ENCODE measurements at places on chromosomes 7 and 10.

DNA sequence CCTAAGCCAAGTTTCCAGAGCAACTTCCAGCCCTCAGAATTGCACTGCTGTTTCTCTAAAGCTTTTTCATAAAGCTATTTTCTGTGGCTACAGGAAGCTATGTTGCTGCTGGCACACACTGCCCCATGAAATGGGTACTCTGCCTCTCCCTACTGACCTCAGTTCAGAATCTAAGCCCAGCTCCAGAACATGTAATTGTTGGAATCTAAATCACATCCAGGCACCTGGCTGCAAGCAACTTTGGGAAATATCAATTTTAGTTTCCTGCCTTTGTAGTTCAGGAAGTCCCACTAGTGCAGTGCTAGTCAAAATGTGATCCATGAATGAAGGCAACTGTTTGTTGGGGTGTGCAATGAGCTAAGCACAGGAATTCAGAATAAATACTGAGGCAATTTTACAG, 226.2 kb downstream of the THSD7A start:
- DNase-seq, result no peak

GRCh38 chr10:60753817-60754216, 24.5 kb upstream of the CDK1 start:
- no peak for DNase-seq

- no peak for DNase-seq
Observed at GRCh38 chr10:124619802-124620490, 124.2 kb downstream of the FAM53B start.

GRCh38 chr10:23493711-23494110, 54.8 kb downstream of the OTUD1 start:
- no peak for DNase-seq

DNA sequence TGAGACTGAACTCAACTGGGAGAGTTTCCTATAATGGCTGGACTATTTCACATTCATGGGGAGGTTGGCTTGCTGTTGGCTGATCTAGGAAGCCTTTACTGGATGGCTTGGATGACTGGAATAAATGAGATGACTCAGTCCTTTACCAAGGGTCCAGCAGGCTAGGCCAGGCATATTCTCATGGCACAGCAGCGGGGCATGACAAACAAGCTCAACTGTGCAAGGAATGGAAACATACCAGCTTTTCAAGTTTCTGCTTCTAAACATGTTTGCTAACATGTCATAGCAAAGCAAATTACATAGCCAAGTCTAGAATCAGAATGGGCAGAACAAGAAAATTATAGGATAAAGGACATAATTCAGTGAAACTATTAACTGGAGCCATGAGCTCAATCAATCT, 46.8 kb upstream of the CRTAC1 start:
- DNase-seq, result no peak

DNA sequence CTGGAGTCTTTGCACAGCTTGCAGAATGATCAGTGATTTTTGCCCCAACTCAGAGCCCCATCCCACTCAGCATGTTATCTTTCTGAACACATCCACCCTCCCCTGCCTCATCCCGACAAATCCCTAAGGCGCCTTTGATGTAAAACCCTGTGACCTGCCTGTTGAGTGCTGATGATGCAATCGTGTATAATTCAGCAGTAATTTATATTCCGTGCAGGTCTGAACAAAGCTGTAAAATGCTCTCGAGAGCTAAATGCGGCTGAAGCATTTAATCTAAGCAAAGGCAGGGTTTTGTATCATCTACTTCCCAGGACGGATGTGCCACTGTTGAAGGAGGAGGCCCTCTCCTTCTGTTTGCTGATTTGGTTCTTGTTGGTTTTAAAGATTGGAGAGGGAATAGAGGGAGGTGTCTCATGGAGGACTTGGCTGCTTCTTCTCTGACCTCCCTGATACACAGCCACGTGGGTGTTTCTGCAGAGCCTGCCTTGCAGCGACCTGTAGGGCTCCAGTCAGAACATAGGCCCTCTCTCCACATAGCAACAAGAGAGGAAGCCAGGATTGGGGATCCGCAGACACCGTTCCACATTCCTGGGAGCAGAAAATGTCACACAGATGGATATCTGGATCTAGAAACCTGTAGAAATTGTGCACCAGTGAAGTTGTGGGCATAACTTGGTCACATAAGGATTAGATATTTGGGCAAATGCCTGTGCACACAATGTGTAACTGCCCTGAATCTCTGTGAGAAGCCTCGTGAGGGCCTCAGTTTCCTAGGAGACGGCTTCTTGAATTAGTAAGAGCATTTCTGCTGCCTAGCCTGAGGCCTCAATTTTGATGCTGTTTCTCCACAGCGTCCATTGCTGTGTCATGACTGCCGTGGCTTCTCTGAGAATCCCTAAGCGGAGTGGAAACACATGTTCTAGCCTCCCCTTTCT, 90.2 kb upstream of the AGK start:
- DNase-seq, result no peak

- DNase-seq, result no peak
Observed at GRCh38 chr10:110067960-110068770, 60.4 kb downstream of the ADD3 start.

- no peak for DNase-seq
Observed at GRCh38 chr7:94149789-94150545, 145.8 kb upstream of the BET1 start.

- DNase-seq, result peak; percentile 64
Observed at GRCh38 chr10:90930070-90930837, 9.4 kb upstream of the ANKRD1 start.

- DNase-seq, result no peak
Observed at GRCh38 chr10:109957092-109957797, 33.9 kb upstream of the XPNPEP1 start.

DNA sequence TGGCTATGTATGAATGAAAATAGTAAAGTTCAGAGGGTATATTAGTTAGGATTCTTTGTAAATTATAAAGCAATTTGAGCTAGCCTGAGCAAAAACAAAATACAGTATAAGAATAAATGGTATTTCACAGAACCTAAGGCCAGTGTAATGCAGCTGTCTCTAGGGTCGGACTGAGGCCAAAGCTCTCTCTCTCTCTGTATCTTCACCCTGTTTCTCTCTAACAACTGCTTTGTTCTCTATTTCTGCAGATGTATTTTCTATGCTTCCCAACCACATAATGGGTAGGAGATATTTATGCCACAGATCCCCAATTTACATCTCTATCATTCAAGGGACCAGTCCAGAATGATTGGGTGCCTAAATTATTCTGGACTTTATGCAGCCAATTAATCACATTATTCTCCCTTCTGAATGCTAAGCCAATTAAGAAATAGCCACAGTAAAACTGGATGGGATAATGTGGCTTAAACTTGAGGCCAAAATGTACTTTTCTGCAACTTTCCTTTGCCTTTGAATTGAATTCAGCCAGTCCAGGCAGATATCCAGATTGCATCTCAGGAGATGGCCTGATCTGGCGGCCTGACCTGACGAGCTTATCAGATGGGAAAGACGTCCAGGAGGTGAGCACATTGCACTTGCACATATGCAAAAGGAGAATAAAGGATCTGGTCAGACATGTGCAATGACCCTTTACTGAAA, 24.6 kb upstream of the IMMP2L start:
- no peak for DNase-seq

GRCh38 chr7:82506702-82507101, 63.1 kb upstream of the CACNA2D1 start:
- DNase-seq, result no peak

DNA sequence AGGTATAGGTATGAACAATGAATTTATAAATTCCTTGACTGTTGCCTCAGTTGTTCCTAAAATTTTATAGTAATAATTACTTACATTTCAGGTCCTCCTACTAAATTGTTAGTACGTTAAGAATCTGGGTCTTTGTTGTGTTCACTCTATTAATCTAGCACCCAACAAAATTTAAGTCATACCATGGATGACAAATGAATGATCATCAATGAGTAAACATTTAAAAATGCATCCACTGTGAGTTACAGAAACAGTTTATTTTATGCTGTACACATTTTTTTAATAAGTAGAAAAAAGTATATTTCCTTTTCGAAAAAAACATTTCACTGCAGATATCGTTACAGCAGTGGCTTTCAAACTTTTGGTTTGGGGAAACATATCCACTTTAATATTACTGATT, 265.2 kb downstream of the PCLO start:
- DNase-seq, result no peak

DNA sequence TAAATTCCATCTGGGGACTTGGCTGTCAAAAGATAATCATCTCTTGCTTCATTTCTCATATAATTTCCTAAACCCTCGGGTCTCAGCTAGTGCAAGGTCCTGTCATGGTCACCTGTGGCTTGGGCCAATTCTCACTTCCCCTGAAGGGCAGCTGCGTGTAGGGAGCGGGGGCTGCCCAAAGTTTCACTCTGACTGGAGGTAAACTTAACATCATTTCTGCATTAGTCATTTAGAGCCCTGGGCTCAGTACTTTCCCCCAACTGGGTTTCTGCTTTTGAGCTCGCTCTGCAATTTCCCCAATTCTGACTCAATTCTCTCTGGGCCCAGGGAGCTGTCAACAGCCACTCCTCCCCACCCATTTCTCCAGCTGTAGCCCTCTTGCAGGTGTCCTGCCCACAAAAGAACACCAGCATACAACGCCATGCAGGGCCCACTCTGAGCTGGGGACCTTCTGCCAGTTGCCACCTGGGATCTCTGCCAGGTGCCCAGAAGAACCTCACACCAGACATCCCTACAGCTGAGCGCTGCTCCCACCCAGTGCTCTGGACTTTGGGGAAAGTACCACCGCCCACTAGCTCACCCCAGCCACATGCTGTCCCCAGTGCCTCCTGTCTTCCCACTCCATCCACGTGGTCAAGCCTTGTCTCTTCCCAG, 37.9 kb downstream of the VOPP1 start:
- peak; percentile 30 for DNase-seq

- DNase-seq, result no peak
Observed at GRCh38 chr10:109862041-109862440, 61.3 kb downstream of the XPNPEP1 start.

- no peak for DNase-seq
Observed at GRCh38 chr7:92988941-92989545, 128.7 kb downstream of the SAMD9 start.

GRCh38 chr7:104358446-104359132, 30.2 kb downstream of the LHFPL3 start:
- no peak for DNase-seq

DNA sequence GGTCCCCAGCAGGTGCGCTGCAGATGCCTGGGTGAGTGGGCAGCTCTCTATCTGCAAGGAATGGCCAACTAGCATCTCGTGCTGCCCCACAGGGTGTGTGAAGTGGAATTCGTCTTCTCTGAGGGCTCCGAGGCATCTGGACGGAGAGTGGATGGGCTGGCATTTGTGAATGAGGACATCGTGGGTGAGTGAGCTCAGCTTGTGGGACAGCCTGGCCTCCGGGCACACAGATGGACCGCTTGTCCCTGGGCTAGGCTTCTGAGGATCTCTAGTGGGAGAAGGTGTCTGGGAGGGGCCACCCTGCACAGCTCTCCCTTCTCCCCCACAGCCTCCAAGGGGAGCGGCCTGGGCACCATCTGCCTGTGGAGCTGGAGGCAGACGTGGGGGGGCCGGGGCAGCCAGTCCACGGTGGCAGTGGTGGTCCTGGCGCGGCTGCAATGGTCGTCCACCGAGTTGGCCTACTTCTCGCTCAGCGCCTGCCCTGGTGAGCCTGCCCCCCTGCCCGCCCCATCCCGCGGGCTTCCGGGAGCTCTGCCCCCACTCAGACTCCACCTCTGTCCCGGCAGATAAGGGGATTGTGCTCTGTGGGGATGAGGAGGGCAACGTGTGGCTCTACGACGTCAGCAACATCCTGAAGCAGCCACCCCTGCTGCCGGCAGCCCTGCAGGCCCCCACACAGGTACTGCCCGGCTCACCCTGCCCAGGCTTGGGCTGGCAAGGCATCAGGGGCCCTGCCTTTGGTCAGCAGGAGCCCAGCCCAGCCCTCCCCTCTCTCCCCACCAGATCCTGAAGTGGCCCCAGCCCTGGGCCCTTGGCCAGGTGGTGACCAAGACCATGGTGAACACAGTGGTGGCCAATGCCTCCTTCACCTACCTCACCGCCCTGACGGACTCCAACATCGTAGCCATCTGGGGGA, 6.3 kb downstream of the POLR2J start:
- DNase-seq, result no peak

DNA sequence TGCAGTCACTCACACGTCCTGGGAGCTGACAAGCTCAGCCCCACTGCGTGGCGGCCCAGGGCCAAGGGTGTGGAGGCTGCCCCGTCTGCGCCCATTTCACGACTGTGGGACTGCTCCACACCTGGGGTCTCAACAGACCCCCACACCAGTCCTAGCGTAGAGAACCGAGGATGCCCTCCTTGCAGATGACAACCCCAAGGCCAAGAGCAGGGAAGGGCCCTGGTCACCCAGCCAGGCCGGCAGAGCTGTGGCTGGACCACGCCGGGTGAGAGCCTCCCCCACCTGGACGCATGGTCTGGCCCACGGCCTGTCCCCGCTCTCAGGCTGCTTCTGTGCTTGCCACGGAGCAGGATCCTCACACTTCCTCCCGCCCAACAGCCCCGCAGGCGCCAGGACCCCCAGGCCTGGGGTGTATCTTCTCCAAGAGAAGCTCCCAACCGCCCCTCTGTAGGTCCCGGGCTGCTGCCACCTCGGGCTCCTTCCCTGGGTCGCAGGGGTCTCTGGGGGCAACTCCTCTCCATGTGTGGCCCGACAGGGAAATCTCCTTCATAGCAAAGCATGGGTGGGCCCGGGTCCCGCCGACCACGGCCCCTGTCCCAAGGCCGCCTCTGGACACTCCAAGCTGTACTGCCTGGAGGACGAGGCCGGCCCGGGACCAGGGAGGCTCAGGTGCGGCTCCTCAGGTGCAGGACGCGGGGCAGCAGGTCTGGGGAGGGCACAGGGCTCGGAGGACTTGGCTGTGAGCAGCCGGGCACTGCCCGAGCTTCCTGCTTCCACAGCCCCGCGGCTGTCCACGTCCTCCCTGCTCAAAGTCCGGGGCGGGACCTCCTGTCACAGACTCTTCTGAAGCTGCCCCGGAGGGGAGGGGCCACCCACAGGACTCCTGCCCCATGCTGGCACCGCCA, 88.8 kb downstream of the FOXL3 start:
- DNase-seq, result no peak

- no peak for DNase-seq
Observed at GRCh38 chr10:90998733-90999511, 78.0 kb upstream of the ANKRD1 start.

- no peak for DNase-seq
Observed at GRCh38 chr7:28061824-28062196, 118.8 kb downstream of the JAZF1 start.

GRCh38 chr10:28783087-28783486, 105.8 kb downstream of the BAMBI start:
- DNase-seq, result no peak

DNA sequence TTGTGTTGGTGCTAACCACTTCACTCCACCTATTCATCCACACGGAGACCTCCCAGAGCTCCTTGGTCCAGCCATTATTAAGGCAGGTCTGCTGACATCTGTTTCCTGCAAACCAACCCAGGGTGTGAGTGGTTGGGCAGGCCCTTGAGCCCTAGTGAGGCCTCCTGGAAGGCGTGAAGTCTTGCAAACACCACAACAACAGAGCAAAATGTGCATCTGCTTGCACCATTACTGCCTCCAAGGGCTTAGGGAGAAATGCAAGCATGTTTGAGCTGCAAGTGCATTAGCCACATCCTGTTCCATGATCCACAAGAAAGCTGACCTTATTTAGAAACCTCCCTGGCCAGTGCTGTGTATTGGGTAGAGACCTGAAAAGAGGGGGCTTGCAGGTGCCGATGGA, 325.5 kb downstream of the GRID1 start:
- DNase-seq, result no peak
